ENCODE measurements at places on chromosomes 4 and X.

- DNase-seq = peak; percentile 51
Measured at GRCh38 chr4:131974730-131975129, 1174.4 kb upstream of the PCDH10 start.

DNA sequence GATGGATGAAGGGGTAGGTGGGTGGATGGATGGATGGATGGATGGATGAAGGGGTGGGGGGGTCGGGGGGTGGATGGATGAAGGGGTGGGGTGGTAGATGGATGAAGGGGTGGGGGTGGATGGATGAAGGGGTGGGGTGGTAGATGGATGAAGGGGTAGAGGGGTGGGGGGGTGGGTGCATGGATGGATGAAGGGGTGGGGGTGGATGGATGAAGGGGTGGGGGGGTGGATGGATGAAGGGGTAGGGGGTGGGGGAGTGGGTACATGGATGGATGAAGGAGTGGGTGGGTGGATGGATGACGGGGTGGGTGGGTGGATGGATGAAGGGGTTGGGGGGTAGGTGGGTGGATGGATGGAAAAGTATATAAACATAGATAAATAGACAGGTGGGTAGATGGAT lies 74.2 kb downstream of the PRKX start:
- no peak for DNase-seq

- DNase-seq = no peak
Measured at GRCh38 chr4:37765741-37766140, 60.7 kb upstream of the PGM2 start.

DNA sequence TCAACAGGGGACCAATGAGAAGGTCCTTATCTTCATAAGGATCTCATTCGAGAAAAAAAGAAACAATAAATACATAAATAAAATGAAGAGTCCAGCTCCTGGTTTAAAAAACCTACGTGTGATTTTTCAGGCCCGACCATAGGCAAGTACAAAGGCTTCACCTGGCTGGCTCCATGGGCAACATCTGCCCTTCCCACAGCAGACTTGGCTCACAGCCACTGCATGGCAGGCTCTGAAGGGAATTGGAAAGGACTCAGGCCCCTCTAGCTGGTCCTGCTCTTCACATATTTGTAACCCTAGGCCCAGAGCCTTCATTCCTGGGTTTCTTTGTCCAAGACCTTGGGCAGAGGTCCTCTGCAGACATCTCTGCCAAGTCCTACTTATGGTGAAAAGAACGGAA lies 228.1 kb downstream of the QDPR start:
- no peak for DNase-seq

Data from ELF-1 (cell line).